ENCODE measurements at places on chromosomes 7 and 10.

DNA sequence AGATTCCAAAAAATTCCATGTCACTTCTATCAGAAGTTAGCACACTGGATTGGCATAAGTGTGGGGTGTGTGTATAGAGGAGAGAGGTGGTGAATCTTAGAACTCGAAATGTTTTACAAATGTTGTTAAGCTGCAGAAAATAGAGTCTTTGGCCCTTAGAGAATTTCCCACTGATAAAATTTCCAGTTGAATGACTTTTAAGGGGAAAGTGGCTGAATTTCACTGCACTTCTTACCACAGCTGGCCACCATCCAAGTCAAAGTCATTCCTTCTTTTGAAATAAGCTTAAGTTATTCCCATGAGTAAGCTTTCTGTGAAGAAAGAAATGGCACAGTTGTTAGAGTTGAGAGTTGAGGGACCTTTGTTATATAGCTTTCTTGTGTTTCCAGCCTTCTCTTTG, 13.9 kb downstream of the VCL start:
- DNase-seq, result no peak

- DNase-seq, result no peak
Measured at GRCh38 chr10:80648106-80648505, 110.4 kb downstream of the SH2D4B start.

DNA sequence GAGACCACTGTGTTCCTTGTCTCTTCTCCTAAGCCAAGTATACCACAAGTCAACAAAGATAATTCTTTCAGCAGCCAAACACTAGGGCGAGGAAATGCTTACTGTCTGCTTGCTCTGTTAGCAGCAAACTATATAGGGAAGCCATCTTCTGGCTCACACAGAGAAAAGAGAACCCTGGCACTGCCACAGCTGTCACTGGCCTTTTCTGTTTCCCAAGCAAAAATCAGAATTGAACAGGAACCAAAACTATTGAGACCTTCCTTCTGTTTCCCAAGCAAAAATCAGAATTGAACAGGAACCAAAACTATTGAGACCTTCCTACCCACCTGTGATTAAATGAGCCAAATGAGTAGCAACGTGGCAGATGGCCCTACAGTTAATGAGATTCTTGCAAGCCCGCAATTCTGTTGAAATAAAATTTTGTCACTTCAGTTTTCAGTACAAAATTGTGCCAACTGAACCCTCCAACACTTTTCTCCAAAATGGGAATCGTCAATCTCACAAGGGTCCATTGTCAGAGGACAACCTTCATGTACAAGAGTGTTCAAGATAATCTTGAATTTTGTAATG, 54.5 kb downstream of the LRRTM3 start:
- no peak for DNase-seq

DNA sequence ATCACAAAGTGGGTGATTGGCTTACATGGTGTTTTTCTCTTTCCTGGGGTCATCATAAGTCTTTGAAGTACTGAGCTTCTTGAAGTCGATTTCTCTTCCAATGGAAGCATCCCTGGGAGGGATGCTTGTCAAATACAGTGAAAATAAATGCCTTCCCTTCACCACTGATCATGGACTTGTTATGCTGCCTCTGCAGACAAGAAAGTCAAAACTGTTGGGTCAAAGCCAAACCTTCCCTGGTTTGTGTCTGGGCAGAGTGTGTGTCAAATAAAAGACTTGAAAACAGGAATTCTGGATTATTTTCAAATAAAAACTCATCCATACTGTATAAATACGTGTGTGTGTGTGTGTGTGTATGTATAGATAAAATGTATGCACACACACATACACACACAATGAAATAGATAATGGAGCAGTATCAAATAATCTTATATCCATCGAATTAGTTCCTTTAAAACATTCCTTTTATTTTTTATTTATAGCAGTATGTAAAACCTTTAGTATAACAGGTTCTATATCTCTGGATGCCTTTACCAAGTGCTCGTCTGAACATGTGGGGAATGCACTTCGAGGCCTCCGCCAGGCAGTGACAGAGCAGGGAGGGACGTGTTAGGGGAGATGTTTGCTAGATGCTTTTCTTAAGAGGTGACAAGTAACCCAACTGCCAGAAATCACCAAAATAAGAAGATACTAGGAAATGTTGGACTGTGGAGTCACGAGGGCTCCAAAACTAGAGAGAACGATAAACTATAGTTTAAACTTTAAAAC, 27.2 kb upstream of the WNT16 start:
- DNase-seq, result no peak

DNA sequence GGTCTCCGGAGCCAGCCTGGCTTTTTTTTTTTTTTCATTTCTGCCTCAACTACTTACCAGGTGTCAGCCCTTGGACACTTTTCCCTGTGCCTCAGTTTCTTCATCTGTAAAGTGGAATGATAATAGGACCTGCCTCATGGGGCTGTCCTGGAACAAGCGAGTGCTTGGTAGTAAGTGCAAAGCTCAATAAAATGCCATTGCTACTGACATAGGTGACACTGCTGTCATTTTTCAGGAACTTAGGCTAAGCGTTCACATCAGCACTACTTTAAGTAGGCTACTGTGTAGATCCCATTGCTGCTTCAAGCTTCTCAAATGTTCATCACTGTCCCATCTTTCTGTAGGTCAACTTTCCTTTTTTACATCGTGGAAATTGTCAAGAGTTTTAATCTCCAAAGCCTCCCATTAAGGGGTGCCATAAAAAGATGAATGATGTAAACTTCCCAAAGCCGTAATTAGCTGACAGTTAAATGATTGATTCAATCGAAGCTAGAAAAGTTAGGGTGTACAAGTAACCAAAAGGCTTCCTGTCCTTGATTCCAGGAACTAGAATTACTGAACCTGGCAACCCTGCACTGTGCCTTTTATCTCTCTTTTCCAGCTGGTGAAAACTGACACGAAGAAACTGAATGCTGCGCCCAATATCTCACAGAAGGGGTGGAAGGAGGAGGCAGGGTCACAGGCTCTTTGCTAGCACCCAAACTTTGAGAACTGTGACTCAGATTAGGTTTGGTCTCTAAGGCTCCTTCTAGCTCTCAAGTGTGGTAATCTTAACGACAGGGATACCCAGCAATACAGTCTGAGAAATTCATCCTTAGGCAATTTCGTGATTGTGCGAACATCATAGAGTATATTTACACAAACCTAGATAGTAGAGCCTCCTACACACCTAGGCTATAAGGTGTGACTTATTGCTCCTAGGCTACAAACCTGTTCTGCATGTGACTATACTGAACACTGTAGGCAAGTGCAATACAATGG, 861 bp upstream of the USP6NL start:
- DNase-seq, result no peak

GRCh38 chr7:95871075-95871848, 98.9 kb downstream of the DYNC1I1 start:
- DNase-seq, result no peak
